Naive B cell (primary cell): ENCODE measurements at places on chromosomes 2 and 18.

GRCh38 chr2:190207930-190208329, 111.7 kb downstream of the HIBCH start:
- peaks cover 3% of the 10 kb centered on the region for H3K4me1 ChIP-seq
- H3K4me3 ChIP-seq = no peak overlapping the region
- H3K36me3 ChIP-seq = peaks cover 8% of the 10 kb centered on the region
- no peak for DNase-seq

DNA sequence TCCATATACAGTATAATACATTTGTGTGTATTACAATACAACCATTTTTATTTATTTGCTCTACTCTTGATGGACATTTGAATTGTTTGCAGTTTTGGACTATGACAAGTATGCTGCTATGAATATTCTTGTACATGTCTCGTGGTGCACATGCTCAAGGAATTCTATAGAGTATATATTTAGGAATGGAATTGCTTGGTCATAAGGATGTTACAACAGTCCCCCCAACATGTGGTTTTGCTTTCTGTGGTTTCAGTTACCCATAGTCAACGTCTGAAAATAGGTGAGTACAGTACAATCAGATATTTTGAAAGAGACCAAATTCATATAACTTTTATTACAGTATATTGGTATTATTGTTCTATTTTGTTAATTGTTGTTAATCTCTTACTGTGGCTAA, 24.1 kb upstream of the PLEKHM3 start:
- peaks cover 4% of the 10 kb centered on the region for H3K27me3 ChIP-seq
- H3K27ac ChIP-seq = no peak overlapping the region
- H3K4me3 ChIP-seq = no peak overlapping the region
- no peaks in the 10 kb centered on the region for H3K4me1 ChIP-seq
- no peak for DNase-seq
- H3K36me3 ChIP-seq = no peaks in the 10 kb centered on the region

- no peak overlapping the region for H3K4me3 ChIP-seq
- no peaks in the 10 kb centered on the region for H3K4me1 ChIP-seq
- H3K27me3 ChIP-seq = no peaks in the 10 kb centered on the region
- DNase-seq = no peak
- no peak overlapping the region for H3K27ac ChIP-seq
Observed at GRCh38 chr2:155203178-155203577, 504.7 kb downstream of the KCNJ3 start.

- no peak overlapping the region for H3K27ac ChIP-seq
- H3K4me3 ChIP-seq = no peak overlapping the region
- no peaks in the 10 kb centered on the region for H3K27me3 ChIP-seq
- peaks cover 8% of the 10 kb centered on the region for H3K4me1 ChIP-seq
Observed at GRCh38 chr2:161123531-161124030, 36.6 kb upstream of the TANK start.

GRCh38 chr2:135728064-135728743, 13.5 kb upstream of the UBXN4 start:
- no peak overlapping the region for H3K27ac ChIP-seq
- no peaks in the 10 kb centered on the region for H3K4me1 ChIP-seq
- H3K27me3 ChIP-seq = no peaks in the 10 kb centered on the region
- no peak overlapping the region for H3K4me3 ChIP-seq
- peaks cover 5% of the 10 kb centered on the region for H3K36me3 ChIP-seq

DNA sequence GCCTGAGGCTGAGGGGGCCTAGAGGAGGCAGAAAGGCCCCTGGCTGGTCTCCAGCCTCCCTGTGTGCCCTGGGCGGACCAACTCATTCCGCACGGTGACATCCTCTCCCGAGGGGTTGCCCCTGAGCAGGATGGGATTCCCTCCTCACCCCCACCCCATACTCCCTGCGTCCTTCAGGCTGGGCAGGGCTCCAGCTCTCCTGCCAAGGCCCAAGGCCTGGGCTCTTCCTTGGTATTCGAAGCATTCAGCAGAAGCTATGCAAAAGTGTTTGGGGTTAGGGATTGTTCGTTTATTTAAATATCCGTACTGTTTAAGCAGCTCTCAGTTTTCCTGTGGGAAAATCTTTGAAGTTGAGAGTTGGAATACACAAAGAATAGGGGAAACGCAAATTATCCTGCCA, 113.1 kb upstream of the RAB12 start:
- no peaks in the 10 kb centered on the region for H3K4me1 ChIP-seq
- no peak overlapping the region for H3K27ac ChIP-seq
- DNase-seq = no peak
- H3K27me3 ChIP-seq = peaks cover 43% of the 10 kb centered on the region
- no peaks in the 10 kb centered on the region for H3K36me3 ChIP-seq
